ENCODE measurements at places on chromosomes 12 and 14. TPM values are rescaled to one million over a fixed set of nuclear protein-coding genes. Genes with fewer than 3 reads are reported as not detected.

EID3 gene
- total RNA-seq, result 8.4 TPM

HCAR2 gene
- total RNA-seq, result 0.11 TPM

EGLN3 gene
- 4.5 TPM for total RNA-seq

RIMKLB gene
- 16.4 TPM for total RNA-seq

ARHGEF25 gene
- 6.1 TPM for total RNA-seq

TCP11L2 gene
- 2.5 TPM for total RNA-seq

NFYB gene
- 32.6 TPM for total RNA-seq

C14orf180 gene
- not detected for total RNA-seq

PAX9 gene
- 2.9 TPM for total RNA-seq

DCN gene
- not detected for total RNA-seq

TNFAIP2 gene
- total RNA-seq, result 349 TPM

Data from A549 treated with RU486 at 1 μM for 4 hours (cell line).